Activated CD8-positive, alpha-beta T cell treated with anti-CD3 and anti-CD28 coated beads, Interleukin-2, amount 10 ng/mL, durations not matched to agents 7 days and 5 days (primary cell): ENCODE measurements at places on chromosomes 6 and 20. TPM values are rescaled to one million over a fixed set of nuclear protein-coding genes. Genes with fewer than 3 reads are reported as not detected.

- no peaks in the 10 kb centered on the region for H3K4me1 ChIP-seq
- H3K27me3 ChIP-seq, result no peaks in the 10 kb centered on the region
Measured at GRCh38 chr6:123715006-123715863, 78.5 kb upstream of the TRDN start.

HMGN3 gene
- total RNA-seq, result 56.5 TPM

DNA sequence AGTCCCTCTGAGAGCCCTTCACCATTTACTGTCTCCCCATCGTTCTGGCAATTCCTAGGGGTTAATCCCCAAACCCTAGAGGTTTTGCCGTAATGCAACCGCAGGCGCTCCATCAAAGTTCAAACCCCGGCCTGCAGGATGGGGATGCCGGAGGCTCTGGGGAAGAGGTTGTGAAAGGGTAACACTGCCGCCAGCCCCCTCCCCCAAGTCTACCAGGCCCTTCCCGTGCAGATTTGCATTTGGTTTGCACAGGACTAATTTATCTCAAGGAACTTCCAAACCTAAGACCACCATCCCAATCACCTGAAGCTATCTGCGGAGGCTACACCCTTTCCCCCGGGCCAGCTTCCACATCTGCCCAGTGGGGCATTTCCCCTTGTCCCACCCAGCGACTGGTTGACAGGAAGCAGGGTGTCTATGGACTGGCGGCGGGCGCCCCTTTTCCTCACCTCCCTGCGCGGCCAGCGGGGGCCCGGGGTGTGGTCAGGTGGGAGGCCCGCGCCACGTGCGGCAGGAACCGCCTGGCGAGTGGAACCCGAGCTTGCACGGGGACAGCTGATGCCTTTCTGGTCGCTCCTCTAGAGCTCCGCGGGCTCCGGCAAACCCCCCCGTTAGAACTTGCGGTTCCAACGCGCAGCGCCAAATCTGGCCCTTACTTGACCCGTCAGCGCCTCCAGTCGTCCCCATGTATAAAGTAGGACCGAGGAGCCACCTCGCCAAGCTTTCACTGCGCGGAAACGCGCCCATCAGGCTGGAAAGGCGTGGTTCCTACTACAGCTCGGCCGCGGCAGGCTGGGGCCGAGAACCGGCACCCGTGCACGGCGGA, 9.4 kb upstream of the SLC4A11 start:
- DNase-seq, result peak; percentile 31
- H3K36me3 ChIP-seq, result no peaks in the 10 kb centered on the region
- peaks cover 35% of the 10 kb centered on the region for H3K27me3 ChIP-seq

DNA sequence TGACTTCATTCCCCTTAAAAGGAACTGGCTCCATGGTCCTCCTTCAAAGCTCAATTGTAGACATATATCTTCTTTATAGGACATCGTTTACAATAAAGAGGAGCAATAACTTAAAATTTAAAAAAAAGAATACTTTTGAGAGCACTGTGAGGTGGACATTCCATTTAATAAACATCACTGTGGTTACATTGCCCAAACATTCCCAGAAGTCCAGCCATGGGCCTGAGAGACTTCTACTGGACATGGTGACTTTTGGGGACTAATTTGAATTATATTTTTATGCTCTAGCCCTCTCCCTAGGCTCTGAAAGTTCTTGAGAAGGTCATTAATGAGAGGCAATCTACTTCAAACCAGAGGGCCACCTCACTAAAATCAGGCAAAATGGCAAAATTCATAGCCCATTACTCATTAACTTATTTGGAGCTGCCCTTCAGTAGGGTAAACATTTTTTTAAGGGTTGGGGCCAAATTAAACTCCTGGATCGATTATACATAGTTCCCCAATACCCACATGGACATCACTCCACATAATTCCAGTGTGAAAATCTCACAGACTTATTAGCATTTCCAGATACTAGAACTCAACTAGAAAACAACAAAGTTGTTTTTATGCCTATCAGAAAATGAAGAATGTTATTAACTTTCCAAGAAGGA, 17.1 kb downstream of the ISM1 start:
- no peak overlapping the region for H3K4me3 ChIP-seq
- peaks cover 2% of the 10 kb centered on the region for H3K4me1 ChIP-seq
- peaks cover 16% of the 10 kb centered on the region for H3K36me3 ChIP-seq
- H3K27me3 ChIP-seq, result no peaks in the 10 kb centered on the region
- DNase-seq, result no peak

GRCh38 chr6:75613056-75613501, 11.4 kb downstream of the SENP6 start:
- no peak for DNase-seq
- peak overlapping the region; percentile 14 for H3K4me3 ChIP-seq
- H3K36me3 ChIP-seq, result peaks cover 24% of the 10 kb centered on the region
- H3K4me1 ChIP-seq, result peaks cover 61% of the 10 kb centered on the region
- H3K27me3 ChIP-seq, result no peaks in the 10 kb centered on the region

GRCh38 chr6:32989368-32989767, 20.0 kb downstream of the HLA-DOA start:
- H3K36me3 ChIP-seq, result no peaks in the 10 kb centered on the region
- peaks cover 21% of the 10 kb centered on the region for H3K27me3 ChIP-seq
- DNase-seq, result no peak
- no peak overlapping the region for H3K27ac ChIP-seq
- H3K4me3 ChIP-seq, result no peak overlapping the region
- H3K4me1 ChIP-seq, result peaks cover 6% of the 10 kb centered on the region

DNA sequence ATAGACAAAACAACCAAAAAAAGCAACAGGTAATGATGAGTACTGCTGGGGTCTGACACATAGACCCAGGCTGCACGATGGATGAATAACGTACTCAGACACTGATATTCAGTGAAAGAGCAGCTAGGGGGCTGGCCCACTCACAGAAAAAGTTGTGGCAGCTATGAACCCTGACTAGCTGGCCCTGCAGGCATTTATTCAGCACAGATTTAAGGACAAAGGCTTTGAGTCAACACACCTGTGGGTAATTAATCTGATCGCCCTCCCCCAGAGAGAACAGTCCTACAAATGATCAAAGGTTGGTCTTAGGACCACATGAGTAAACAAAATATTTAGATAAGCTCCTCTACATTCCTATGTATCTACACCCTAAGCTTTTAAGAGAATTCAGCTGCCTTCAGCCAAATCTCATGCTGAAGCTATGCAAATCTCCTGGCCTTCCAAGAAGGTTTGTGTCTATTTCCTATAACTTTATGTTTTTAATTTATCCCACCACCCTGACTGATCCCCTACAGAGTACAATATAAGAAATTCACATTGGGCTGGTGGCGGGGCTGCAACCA, 81.7 kb upstream of the NXT1 start:
- H3K36me3 ChIP-seq, result no peaks in the 10 kb centered on the region
- no peak overlapping the region for H3K27ac ChIP-seq
- H3K4me3 ChIP-seq, result no peak overlapping the region
- no peaks in the 10 kb centered on the region for H3K4me1 ChIP-seq
- no peak for DNase-seq
- no peaks in the 10 kb centered on the region for H3K27me3 ChIP-seq

DNA sequence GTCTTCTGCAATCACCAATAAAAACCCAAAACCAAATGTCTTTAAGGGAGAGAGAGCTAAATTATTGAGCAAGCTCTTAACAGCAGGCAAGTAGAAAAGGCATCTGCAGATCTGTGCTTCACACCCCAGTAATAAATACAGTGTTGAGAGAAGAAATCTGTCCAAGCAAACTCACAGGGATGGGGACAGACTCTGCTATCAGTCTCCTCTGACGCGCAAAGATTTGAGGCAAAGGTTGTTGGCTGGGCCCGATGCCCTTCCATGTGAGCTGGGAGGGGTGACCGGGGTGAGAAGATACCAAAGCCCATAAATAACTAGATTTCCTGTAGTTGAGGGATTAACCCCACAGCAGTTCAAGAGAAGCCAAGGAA, 315.2 kb upstream of the SOX4 start:
- no peak overlapping the region for H3K4me3 ChIP-seq
- no peak for DNase-seq
- no peak overlapping the region for H3K27ac ChIP-seq
- H3K27me3 ChIP-seq, result peaks cover 4% of the 10 kb centered on the region

- H3K4me1 ChIP-seq, result peaks cover 56% of the 10 kb centered on the region
- no peaks in the 10 kb centered on the region for H3K27me3 ChIP-seq
- H3K36me3 ChIP-seq, result peaks cover 47% of the 10 kb centered on the region
- peak overlapping the region; percentile 84 for H3K27ac ChIP-seq
- DNase-seq, result no peak
Measured at GRCh38 chr6:158030380-158031300, 49.0 kb downstream of the SYNJ2 start.

BPIFB4 gene
- not detected for total RNA-seq

MCCD1 gene
- not detected for total RNA-seq

DNA sequence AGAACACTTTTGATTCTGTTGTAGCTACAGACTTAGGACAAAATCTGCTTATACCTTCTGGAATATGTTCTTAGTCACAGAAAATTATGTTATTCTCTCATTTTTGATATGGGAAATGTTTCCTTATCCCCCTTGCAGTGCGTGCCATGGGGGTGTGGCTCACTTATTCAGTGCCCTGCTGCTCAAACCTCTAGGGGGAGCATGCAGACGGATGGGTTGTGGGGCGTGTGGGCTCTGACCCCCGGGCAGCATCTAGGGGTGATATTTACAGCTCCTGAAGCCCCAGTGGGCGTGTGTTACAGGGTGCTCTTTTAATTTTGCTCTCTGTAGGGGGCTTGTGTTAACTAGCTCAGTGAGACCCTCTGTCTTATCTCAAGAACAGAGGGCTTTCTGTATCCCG, 61.3 kb upstream of the FERMT1 start:
- H3K4me1 ChIP-seq, result no peaks in the 10 kb centered on the region
- no peaks in the 10 kb centered on the region for H3K36me3 ChIP-seq
- H3K27ac ChIP-seq, result no peak overlapping the region

EPPIN gene
- total RNA-seq, result not detected

- peaks cover 17% of the 10 kb centered on the region for H3K27me3 ChIP-seq
- peak overlapping the region; percentile 45 for H3K27ac ChIP-seq
- H3K4me1 ChIP-seq, result peaks cover 26% of the 10 kb centered on the region
- no peaks in the 10 kb centered on the region for H3K36me3 ChIP-seq
- no peak for DNase-seq
- no peak overlapping the region for H3K4me3 ChIP-seq
Measured at GRCh38 chr6:157229132-157229618, 94.1 kb downstream of the TMEM242 start.

DNA sequence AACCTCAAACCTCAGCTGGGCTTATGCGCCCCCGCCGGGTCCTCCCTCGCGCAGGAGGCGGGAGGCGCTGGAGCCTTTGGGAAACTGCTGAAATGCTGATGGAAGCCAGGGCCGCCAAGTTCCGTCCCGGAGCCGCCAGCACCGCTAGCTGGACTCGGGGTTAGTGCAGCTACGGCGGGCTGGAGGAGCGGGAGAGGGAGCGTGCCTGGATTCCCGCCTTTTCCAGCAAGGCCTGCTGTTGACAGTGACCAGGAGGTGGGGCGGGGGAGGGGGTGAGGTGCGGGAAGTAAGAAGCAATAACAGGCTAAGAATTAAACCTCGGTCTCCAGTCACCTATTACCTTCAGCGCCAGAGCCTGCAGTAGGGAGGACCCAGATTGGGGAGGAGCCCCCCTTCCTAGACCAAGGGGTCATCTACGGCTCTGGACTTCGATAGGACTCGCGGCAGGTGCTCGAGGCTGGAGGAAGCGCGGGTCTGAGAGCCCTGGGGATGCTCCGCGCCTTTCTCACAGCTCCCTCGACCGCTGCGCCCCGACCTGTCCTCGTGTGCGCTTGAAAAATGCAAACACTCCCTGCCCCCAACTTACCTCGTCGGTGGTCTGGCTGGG, 20.5 kb downstream of the COL9A1 start:
- H3K27me3 ChIP-seq, result peaks cover 31% of the 10 kb centered on the region
- H3K4me1 ChIP-seq, result no peaks in the 10 kb centered on the region
- H3K36me3 ChIP-seq, result no peaks in the 10 kb centered on the region
- H3K4me3 ChIP-seq, result no peak overlapping the region
- H3K27ac ChIP-seq, result no peak overlapping the region
- no peak for DNase-seq

PPP1R3D gene
- total RNA-seq, result 6.7 TPM

GRCh38 chr20:50256577-50256976, 65.9 kb downstream of the CEBPB start:
- no peaks in the 10 kb centered on the region for H3K36me3 ChIP-seq
- no peak overlapping the region for H3K4me3 ChIP-seq
- peaks cover 14% of the 10 kb centered on the region for H3K27me3 ChIP-seq

GRCh38 chr6:160163425-160163824, 41.8 kb downstream of the SLC22A1 start:
- H3K27ac ChIP-seq, result no peak overlapping the region
- no peaks in the 10 kb centered on the region for H3K27me3 ChIP-seq
- H3K4me3 ChIP-seq, result no peak overlapping the region

MYH7B gene
- 0.13 TPM for total RNA-seq

NKX2-2 gene
- not detected for total RNA-seq

DLL1 gene
- total RNA-seq, result 12.3 TPM

GTSF1L gene
- total RNA-seq, result not detected
